ENCODE measurements at places on chromosomes 6 and 20.

- no peak for DNase-seq
Measured at GRCh38 chr6:100462706-100463629, 1.8 kb downstream of the SIM1 start.

DNA sequence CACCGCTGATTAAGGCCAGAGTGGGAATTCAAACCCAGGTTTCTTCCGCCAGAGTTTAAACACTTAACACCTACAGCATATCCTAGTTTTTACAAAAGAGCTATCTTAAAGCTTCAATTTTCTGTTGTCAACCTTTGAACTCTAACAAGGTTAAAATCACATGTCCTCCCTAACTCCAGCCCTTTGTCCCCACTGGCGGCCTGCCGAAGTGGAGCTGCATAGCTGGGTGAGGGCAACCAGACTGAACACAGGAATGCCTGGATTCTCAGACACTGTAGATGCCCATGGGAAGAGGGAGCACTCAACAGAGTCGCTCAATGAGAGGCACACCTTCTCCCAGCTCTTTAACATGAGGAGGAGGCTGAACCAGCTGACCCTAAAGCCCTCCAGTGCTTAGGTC is 59.1 kb downstream of the LRFN2 start:
- no peak for DNase-seq

- DNase-seq: no peak
Measured at GRCh38 chr20:24157213-24157612, 168.6 kb upstream of the GGTLC1 start.

- peak; percentile 32 for DNase-seq
Measured at GRCh38 chr6:11341867-11342266, 109.4 kb upstream of the NEDD9 start.

- DNase-seq: no peak
Measured at GRCh38 chr6:45495429-45496084, 117.8 kb upstream of the SUPT3H start.
